ENCODE measurements at places on chromosomes 2 and 18.

- H3K27ac ChIP-seq: no peak overlapping the region
- H3K4me1 ChIP-seq: no peaks in the 10 kb centered on the region
- H3K36me3 ChIP-seq: no peaks in the 10 kb centered on the region
- DNase-seq: no peak
Measured at GRCh38 chr2:182915369-182916326, 49.2 kb upstream of the FRZB start.

- peaks cover 3% of the 10 kb centered on the region for H3K4me1 ChIP-seq
- no peaks in the 10 kb centered on the region for H3K27me3 ChIP-seq
- H3K36me3 ChIP-seq: peaks cover 6% of the 10 kb centered on the region
- H3K27ac ChIP-seq: no peak overlapping the region
- H3K4me3 ChIP-seq: no peak overlapping the region
Measured at GRCh38 chr2:203040966-203041521, 26.4 kb downstream of the NBEAL1 start.

- H3K27me3 ChIP-seq: no peaks in the 10 kb centered on the region
- no peak for DNase-seq
Measured at GRCh38 chr2:140186313-140186712, 1406.1 kb upstream of the NXPH2 start.

GRCh38 chr2:129758784-129759471, 220.5 kb upstream of the RAB6C start:
- H3K4me3 ChIP-seq: no peak overlapping the region
- DNase-seq: no peak
- no peaks in the 10 kb centered on the region for H3K36me3 ChIP-seq
- no peaks in the 10 kb centered on the region for H3K4me1 ChIP-seq
- H3K27me3 ChIP-seq: no peaks in the 10 kb centered on the region

DNA sequence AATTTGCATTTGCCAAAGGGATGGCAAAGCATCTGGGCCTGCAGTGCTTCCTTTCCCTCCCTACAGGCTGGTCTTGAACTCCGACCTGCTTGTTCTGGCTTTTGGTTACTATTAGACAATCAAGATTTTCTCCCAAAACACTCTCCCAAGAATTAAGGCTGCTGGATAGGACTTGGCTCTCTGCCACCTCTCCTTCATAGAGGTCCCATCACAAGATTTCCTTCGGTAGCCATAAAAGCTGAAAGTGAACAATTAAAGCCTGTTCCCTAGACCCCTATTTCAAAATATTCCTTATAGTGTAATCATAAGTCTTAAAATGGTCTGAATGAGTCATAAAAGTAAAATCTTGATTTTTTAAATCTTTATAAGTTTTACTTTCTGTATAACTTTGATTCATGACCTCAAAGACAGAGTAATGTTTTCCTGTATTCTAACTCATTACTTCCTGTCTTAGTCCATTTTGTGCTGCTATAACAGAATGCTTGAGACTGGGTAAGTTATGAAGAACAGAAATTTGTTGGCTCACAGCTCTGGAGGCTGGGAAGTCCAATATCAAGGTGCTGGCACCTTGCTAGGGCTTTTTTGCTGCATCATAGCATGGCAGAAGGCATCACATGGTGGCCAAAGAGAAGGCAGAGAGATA, 37.8 kb upstream of the TNP1 start:
- no peak overlapping the region for H3K4me3 ChIP-seq
- no peaks in the 10 kb centered on the region for H3K36me3 ChIP-seq
- H3K27ac ChIP-seq: peak overlapping the region; percentile 71
- peaks cover 6% of the 10 kb centered on the region for H3K27me3 ChIP-seq
- peaks cover 5% of the 10 kb centered on the region for H3K4me1 ChIP-seq

GRCh38 chr18:44887227-44887631, 206.5 kb downstream of the SETBP1 start:
- DNase-seq: peak; percentile 11
- peak overlapping the region; percentile 57 for H3K4me3 ChIP-seq
- H3K36me3 ChIP-seq: peaks cover 24% of the 10 kb centered on the region

- H3K27ac ChIP-seq: no peak overlapping the region
- peaks cover 71% of the 10 kb centered on the region for H3K36me3 ChIP-seq
- no peaks in the 10 kb centered on the region for H3K27me3 ChIP-seq
- no peak for DNase-seq
Measured at GRCh38 chr2:42331569-42332284, 29.3 kb downstream of the COX7A2L start.

DNA sequence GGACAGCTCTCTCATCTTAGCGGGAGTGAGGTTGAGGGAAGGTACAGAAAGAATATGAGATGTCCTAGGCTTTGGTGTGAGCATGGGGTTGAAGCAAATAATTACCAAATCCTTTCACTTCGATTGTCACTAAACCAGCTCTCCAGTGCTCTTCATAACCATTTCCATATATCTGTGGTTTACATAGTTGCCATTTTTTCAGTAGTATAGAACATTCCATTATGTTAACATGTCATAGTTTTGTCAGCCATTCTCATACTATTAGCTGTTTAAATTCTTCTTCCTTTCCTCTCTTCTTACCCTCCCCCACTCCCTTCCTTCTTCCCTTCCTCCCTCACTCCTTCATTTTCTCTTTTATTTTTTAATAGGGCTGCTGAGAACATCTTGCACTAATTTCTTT, 205.9 kb downstream of the BABAM2 start:
- no peak overlapping the region for H3K4me3 ChIP-seq
- H3K4me1 ChIP-seq: peaks cover 1% of the 10 kb centered on the region
- no peak for DNase-seq

GRCh38 chr18:172361-172760, 14.0 kb downstream of the USP14 start:
- no peaks in the 10 kb centered on the region for H3K27me3 ChIP-seq
- H3K27ac ChIP-seq: no peak overlapping the region
- no peak overlapping the region for H3K4me3 ChIP-seq
- peaks cover 2% of the 10 kb centered on the region for H3K4me1 ChIP-seq
- DNase-seq: no peak

- DNase-seq: no peak
- H3K4me1 ChIP-seq: peaks cover 10% of the 10 kb centered on the region
- peaks cover 34% of the 10 kb centered on the region for H3K27me3 ChIP-seq
- H3K4me3 ChIP-seq: no peak overlapping the region
Measured at GRCh38 chr2:111640480-111640879, 243.5 kb downstream of the ANAPC1 start.

DNA sequence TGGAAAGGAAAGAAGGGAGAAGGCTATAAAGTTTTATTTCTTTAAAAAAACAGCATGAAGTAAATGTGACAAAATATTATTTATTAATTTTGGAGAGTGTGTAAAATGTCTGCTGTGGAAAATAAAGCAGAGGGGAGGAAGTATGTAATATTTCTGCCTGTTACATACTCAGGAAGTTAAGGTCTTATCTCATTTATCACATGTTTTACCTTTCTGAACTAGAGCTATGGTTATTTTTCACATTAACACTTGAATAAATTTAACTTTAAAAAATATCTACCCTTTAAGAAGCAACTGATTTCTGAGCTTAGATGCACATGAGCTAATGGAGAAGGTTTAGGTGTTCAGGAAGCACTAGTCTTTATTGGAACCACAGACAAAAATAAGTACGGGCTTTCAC, 148.3 kb downstream of the GRB14 start:
- DNase-seq: no peak
- no peak overlapping the region for H3K27ac ChIP-seq
- H3K4me3 ChIP-seq: no peak overlapping the region
- H3K27me3 ChIP-seq: no peaks in the 10 kb centered on the region
- H3K36me3 ChIP-seq: no peaks in the 10 kb centered on the region

DNA sequence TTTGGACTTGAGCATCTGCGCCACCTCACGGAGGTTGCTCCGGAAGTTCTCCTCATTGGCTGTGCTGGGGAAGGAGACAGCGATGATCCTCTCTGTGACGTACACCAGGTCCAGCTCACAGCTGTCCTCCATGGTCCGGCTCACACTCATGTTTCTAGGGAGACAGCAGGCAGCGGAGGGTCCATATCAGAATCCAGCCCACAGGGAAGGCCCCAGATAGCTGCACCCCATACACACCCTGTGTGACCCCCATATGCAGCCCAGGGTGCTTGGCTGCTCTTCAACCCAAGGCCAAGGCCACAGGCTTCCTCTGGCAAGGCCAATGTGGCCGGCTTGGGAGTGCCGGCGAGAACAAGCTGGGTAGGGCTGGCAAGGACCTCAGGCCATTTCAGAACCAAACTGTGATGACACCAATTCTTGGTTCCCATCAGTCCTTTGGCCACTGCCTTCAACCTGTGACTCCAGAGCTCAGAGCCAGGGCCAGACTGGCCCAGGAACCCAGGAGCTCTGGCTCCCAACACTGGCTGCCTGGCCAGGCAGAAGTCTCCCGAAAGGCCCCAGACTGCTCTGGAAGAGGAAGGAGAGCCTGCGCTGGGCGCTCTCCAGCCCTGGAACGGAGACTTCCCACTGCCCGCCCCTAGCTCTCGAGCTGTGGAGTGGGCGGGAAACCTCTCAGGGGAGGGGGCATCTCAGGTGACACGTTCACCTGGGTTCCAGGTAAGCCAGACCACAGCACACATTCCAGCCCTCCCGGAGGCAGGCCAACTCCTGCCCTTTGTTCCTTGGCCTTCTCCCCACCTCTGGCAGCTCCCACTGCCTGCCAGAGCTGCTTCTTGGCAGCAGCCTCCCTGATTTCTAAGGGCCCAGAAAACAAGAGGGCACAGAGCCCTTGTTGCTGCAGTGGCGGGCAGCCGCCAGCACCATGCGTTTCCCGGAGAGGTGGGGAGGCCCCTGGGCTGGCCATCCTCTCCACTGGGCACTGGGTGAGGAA, 104.7 kb downstream of the TNS1 start:
- H3K36me3 ChIP-seq: no peaks in the 10 kb centered on the region
- no peak for DNase-seq
- H3K4me3 ChIP-seq: no peak overlapping the region
- no peaks in the 10 kb centered on the region for H3K27me3 ChIP-seq
- no peak overlapping the region for H3K27ac ChIP-seq
- no peaks in the 10 kb centered on the region for H3K4me1 ChIP-seq

DNA sequence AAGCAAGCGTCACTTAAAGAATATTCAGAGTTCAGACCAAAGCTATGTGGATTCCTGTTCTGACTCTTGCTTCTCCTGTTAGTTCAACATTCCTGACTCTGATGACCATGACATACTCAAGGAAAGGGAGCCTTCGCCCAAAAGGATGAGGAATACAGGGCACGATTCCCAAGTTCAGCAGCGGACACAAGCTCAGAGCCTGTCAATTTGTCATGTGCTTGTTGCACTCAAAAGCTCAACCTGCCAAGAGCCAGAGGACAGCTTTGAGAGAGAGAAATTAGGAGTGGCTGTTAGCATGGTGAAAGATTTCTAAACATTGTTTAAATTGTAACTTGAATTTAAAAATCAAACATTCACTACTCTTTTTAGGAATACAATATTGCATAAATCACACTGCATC, 33.3 kb downstream of the APLF start:
- H3K27ac ChIP-seq: no peak overlapping the region
- DNase-seq: no peak
- peaks cover 7% of the 10 kb centered on the region for H3K36me3 ChIP-seq
- no peaks in the 10 kb centered on the region for H3K4me1 ChIP-seq

DNA sequence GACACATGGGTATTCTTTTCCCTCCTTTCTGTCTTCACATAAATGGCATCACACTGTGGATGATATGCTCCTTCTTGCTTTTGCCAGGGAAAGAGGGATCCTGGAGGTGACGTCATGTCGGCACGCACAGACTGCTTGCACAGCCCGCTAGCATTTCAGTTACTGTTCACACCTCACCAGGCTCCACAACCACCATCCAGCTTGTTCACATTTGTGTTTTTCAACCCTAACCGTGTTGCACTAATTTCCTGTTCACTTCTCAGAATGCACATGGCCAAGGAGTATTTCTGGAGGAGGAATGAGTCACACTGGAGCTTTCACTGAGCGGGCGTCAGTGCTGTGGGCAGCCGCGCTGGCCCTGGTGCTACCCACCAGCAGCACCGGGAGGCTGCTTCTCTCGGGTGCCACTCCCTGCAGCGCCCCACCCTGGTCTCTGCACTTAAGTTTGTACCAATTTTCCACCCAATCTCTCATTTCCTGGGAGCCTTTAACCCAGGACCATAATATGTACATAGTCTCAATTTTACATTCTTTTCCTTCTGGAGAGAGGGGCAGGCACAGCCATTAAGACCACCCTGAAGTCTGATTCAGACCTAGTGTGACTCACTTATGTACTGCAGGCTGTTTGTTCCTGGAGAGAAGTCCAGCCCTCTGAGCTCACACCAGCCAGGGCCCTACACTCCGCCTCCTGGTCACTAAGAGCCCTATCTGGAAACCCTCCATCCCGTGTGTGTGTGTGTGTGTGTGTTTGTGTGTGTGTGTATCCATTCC, 65.1 kb downstream of the MBP start:
- peak overlapping the region; percentile 63 for H3K4me3 ChIP-seq
- DNase-seq: peak; percentile 68
- peak overlapping the region; percentile 94 for H3K27ac ChIP-seq

DNA sequence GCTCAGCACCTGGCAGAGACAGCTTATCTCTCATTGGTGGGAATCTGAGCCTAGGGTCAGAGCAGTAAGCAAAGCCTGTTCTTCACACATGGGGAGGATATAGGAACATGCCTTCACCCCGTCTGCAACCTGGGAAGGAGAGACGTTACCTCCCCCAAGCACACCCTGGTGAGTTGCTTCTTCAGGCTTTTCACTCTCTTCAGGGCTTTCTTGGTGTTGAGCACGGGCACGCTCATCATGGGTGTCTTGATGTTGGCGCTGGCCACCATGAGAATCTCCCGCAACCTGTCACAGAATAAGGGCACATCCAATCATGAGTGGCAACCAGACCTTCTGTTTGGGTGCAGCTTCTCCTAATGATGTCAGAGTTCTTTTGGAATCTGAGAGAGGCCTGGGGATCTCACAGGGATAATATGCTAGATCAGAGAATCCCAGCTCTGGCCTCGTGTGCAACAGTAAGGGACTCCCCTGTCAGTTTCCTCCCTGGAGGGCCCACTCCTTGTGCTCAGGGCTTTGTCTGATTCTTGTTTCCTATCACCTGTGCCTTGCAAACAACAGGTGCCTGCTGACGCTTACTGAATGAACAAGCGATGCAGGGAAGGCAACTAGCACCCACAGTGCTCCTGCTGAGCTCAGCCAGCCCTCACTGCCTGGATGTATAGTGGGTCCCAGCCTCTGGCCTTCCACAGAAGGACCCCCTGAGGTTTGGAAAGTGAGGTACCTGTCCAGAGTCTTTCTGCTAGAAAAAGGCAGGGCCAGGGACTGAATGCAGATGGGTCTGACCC, 66.3 kb downstream of the POLR1A start:
- no peaks in the 10 kb centered on the region for H3K27me3 ChIP-seq
- no peak for DNase-seq
- peaks cover 91% of the 10 kb centered on the region for H3K36me3 ChIP-seq
